ENCODE measurements at places on chromosomes 13 and 19. TPM values are rescaled to one million over a fixed set of nuclear protein-coding genes. Genes with fewer than 3 reads are reported as not detected.

Gene KLK4
- 0.42 TPM for polyA plus RNA-seq

Gene DCT
- polyA plus RNA-seq: 1.1 TPM

Gene ANKRD10
- polyA plus RNA-seq: 36.5 TPM

Gene ZNF813
- 1.5 TPM for polyA plus RNA-seq

Gene PRODH2
- not detected for polyA plus RNA-seq

Gene NRTN
- polyA plus RNA-seq: 9.0 TPM

Gene TMEM38A
- 3.3 TPM for polyA plus RNA-seq

Gene LILRA6
- 3.9 TPM for polyA plus RNA-seq

Gene ZNF506
- polyA plus RNA-seq: 7.5 TPM

Gene CDX2
- not detected for polyA plus RNA-seq

Gene MYBPC2
- polyA plus RNA-seq: 0.03 TPM

Gene ZNF135
- 6.9 TPM for polyA plus RNA-seq

Gene KASH5
- polyA plus RNA-seq: not detected

Gene FAM216B
- polyA plus RNA-seq: not detected

Gene TMC4
- 1.5 TPM for polyA plus RNA-seq

Gene SPATA13
- polyA plus RNA-seq: 20.7 TPM

Gene KIR3DL2
- not detected for polyA plus RNA-seq

Gene ZSCAN4
- polyA plus RNA-seq: not detected

Gene EXOC3L2
- polyA plus RNA-seq: 10.9 TPM

Gene RNF17
- not detected for polyA plus RNA-seq

Gene ENOX1
- polyA plus RNA-seq: 0.81 TPM

Gene RGL3
- 207 TPM for polyA plus RNA-seq

Gene KLK3
- 0.35 TPM for polyA plus RNA-seq

Gene CEACAM20
- polyA plus RNA-seq: not detected

Gene COX7A1
- 31.3 TPM for polyA plus RNA-seq

Gene TMEM86B
- polyA plus RNA-seq: 23.1 TPM

Gene SHC2
- 196 TPM for polyA plus RNA-seq

Gene GNG7
- polyA plus RNA-seq: 7.8 TPM

Data from adrenal gland (tissue), 19 donors.